ENCODE measurements at places on chromosomes 2 and 18.

DNA sequence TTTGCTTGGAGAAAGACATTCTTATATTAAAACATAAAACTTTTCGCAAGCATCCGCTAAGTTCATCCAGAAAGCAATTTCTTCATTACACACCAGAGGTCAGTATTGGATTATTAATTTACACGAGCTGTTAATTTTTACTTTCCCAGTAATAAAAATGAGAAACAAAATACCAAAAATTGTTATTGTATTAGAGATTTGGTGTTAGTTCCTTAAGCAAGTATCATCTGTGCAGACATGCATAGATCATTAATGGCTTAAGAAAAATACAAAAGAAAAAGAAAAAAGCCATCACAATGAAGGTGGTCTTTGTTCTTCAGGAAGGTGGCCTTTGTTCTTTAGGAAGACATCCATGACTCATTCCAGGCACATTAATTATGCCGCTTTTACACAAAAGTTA, 53.6 kb upstream of the HNMT start:
- no peaks in the 10 kb centered on the region for H3K27me3 ChIP-seq
- DNase-seq, result no peak
- H3K36me3 ChIP-seq, result no peaks in the 10 kb centered on the region

DNA sequence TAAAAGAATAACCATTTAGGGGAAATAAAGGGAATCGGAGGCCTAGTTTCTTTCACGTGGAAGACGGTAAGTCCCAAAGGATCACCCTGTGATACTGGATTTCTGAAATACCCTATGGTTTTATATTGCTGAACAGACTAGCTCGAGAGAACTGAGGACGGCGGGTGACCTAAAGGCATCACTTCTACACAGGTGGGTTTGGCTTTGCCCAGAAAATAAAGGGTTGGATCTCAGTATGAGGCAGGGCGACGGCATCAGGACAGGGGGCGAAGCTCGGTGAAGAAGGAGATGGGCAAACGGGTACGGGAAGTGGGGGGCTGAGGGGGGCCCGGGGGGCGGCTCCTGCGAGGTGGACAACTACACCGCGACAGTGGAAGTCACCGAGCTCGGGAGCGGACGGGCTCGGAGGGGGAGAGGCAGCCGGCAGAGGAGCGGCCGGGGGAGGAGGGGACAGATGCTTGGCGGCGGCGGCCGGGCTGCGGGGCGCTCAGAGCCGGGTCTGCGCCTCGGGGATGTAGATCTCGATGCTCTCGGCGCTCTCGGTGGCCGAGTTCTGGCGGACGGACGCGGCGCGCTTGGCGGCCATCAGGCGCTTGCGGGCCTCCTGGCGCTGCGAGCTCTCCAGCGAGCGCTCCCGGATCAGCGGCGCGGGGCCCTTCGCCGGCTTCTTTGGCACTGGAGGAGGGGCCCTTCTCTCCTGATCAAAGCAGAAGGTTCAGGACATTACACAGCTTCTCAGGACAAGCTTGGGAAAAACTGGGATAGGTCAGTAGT, 48.9 kb downstream of the TGIF1 start:
- H3K27ac ChIP-seq, result peak overlapping the region; percentile 75
- H3K4me1 ChIP-seq, result peaks cover 15% of the 10 kb centered on the region
- peaks cover 35% of the 10 kb centered on the region for H3K27me3 ChIP-seq
- peak; percentile 36 for DNase-seq
- H3K36me3 ChIP-seq, result no peaks in the 10 kb centered on the region
- H3K4me3 ChIP-seq, result peak overlapping the region; percentile 61

GRCh38 chr18:78123144-78123909, 856.3 kb upstream of the SALL3 start:
- H3K27ac ChIP-seq, result no peak overlapping the region
- H3K36me3 ChIP-seq, result no peaks in the 10 kb centered on the region
- peaks cover 21% of the 10 kb centered on the region for H3K27me3 ChIP-seq
- H3K4me3 ChIP-seq, result no peak overlapping the region

DNA sequence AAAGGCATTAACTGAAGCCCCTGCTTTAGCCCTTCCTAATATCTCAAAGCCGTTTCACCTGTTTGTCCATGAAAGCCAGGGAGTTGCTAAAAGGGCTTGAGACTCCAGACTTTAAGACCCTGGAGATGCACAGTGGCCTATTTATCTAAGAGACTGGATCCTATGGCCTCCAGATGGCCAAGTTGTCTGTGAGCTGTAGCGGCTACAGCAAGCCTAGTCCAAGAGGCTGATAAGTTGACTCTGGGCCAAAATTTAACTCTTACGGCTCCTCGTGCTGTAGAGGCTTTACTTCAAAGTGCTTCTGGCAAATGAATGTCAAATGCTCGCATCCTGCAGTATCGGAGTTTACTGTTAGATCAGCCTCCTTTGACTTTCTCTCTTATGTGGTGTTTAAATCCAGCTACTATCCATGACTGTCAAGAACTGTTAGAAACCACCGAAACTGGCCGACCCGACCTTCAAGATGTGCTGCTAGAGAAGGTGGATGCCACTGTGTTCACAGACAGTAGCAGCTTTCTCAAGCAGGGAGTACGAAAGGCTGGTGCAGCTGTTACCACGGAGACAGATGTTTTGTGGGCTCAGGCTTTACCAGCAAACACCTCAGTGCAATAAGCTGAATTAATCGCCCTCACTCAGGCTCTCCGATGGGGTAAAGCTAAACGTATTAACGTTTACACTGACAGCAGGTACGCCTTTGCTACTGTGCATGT, 336.7 kb upstream of the CNTNAP5 start:
- H3K27ac ChIP-seq, result no peak overlapping the region
- H3K4me3 ChIP-seq, result no peak overlapping the region
- no peaks in the 10 kb centered on the region for H3K27me3 ChIP-seq

GRCh38 chr2:177606636-177607035, 214.1 kb downstream of the AGPS start:
- H3K27me3 ChIP-seq, result no peaks in the 10 kb centered on the region
- H3K27ac ChIP-seq, result no peak overlapping the region
- H3K4me1 ChIP-seq, result peaks cover 42% of the 10 kb centered on the region
- no peak overlapping the region for H3K4me3 ChIP-seq
- H3K36me3 ChIP-seq, result peaks cover 5% of the 10 kb centered on the region
- no peak for DNase-seq

DNA sequence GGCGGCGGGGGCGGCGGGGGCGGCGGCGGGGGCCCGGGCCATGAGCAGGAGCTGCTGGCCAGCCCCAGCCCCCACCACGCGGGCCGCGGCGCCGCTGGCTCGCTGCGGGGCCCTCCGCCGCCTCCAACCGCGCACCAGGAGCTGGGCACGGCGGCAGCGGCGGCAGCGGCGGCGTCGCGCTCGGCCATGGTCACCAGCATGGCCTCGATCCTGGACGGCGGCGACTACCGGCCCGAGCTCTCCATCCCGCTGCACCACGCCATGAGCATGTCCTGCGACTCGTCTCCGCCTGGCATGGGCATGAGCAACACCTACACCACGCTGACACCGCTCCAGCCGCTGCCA, 644 bp downstream of the ONECUT2 start:
- DNase-seq, result no peak
- H3K4me3 ChIP-seq, result peak overlapping the region; percentile 99
- H3K27me3 ChIP-seq, result no peaks in the 10 kb centered on the region
- H3K27ac ChIP-seq, result peak overlapping the region; percentile 98
- peaks cover 27% of the 10 kb centered on the region for H3K36me3 ChIP-seq

GRCh38 chr2:231376857-231377256, 18.7 kb upstream of the B3GNT7 start:
- H3K4me1 ChIP-seq, result peaks cover 9% of the 10 kb centered on the region
- no peak for DNase-seq
- H3K27ac ChIP-seq, result no peak overlapping the region
- H3K27me3 ChIP-seq, result peaks cover 20% of the 10 kb centered on the region
- H3K4me3 ChIP-seq, result no peak overlapping the region
- peaks cover 1% of the 10 kb centered on the region for H3K36me3 ChIP-seq

DNA sequence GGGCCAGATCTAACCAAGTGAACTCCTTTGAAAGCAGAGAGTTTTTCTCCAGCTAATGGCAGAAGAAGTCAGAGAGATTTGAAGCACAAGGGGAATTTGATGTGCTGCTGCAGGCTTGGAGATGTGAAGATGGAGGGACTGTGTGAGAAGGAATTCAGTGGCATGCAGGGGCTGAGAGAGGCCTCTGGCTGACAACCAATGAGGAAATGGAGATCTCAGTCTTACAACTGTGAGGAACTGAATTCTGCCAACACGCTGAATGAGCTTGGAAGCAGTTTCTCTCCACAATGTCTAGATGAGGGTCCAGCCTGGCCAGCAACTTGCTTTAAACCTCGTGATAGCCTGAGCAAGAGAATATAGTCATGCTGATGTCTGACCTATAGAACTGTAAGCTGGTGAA, 224.1 kb upstream of the DPP10 start:
- DNase-seq, result no peak
- H3K4me1 ChIP-seq, result peaks cover 10% of the 10 kb centered on the region
- H3K36me3 ChIP-seq, result no peaks in the 10 kb centered on the region
- no peaks in the 10 kb centered on the region for H3K27me3 ChIP-seq
- no peak overlapping the region for H3K4me3 ChIP-seq

- no peaks in the 10 kb centered on the region for H3K27me3 ChIP-seq
- H3K4me3 ChIP-seq, result no peak overlapping the region
- H3K27ac ChIP-seq, result no peak overlapping the region
- no peak for DNase-seq
Measured at GRCh38 chr18:3720159-3720558, 270.2 kb downstream of the TGIF1 start.

DNA sequence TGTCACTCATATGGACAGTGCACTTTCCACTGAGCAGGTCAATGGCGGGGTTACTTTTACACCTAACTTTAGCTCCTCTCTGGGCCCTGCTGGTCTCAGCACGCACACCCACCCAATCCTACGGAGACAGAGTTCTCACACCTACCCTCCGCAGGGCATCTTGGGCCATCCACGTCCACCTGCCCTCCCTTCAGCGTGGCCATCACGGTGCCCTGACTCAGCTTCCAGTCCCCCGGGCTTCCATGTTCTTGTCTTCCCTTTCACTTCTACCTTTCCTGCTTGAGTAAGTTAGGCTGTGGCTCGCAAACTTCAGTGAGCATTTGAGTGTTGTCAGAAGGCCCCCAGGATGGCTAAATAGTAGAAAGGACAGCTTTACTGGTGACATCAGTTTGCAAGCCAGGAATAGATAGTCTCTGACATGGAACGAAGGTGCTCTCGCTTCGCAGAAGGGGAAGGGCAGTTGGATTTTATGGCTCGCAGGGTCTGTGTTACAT, 232.4 kb downstream of the SEPTIN10 start:
- H3K4me3 ChIP-seq, result no peak overlapping the region
- no peak for DNase-seq
- no peaks in the 10 kb centered on the region for H3K36me3 ChIP-seq
- no peak overlapping the region for H3K27ac ChIP-seq
- H3K27me3 ChIP-seq, result peaks cover 19% of the 10 kb centered on the region
- peaks cover 4% of the 10 kb centered on the region for H3K4me1 ChIP-seq

- H3K4me1 ChIP-seq, result no peaks in the 10 kb centered on the region
- H3K27me3 ChIP-seq, result no peaks in the 10 kb centered on the region
- H3K36me3 ChIP-seq, result no peaks in the 10 kb centered on the region
- DNase-seq, result no peak
- H3K4me3 ChIP-seq, result no peak overlapping the region
- H3K27ac ChIP-seq, result no peak overlapping the region
Measured at GRCh38 chr2:148796735-148797512, 78.1 kb upstream of the KIF5C start.

DNA sequence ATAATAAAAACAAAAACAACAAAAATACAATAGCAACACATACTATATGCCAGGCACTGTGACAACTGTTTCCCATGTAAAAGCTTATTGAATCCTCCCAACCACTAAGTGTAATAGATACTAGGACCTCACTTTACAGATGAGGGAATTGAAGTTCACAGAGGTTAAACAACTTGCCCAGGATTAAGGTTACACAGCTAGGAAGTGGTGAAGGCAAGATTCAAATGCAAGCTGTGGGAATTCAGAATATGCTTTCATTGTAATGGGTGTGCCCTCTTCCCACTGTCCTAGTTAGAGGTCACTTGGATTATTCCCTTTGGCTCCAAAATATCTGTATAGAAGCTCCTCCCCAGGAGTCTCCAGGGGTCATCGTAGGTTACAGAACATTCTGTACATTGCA, 231.1 kb downstream of the MREG start:
- no peaks in the 10 kb centered on the region for H3K27me3 ChIP-seq
- no peak for DNase-seq
- H3K4me3 ChIP-seq, result no peak overlapping the region
- H3K27ac ChIP-seq, result no peak overlapping the region

DNA sequence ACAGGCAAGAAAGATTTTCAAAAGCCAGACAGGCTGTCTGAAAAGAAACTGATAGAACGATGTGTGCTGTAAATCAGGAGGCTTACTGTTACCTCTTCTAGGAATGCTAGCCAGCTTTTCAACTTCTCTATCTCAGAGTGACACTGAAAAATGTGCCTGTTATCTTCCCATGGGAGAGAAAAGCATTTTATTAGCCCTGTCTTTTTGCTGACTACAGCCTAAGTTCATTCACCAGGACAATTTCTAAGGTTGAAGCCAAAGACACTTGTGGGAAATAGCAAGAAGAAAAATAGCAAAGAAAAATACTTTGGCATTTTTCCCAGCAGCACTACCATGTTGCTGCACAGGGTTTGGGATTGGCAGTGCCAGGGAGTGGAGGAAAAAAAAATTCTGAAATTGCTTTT, 34.0 kb downstream of the ABCB11 start:
- H3K4me3 ChIP-seq, result no peak overlapping the region
- H3K36me3 ChIP-seq, result no peaks in the 10 kb centered on the region
- no peak overlapping the region for H3K27ac ChIP-seq

DNA sequence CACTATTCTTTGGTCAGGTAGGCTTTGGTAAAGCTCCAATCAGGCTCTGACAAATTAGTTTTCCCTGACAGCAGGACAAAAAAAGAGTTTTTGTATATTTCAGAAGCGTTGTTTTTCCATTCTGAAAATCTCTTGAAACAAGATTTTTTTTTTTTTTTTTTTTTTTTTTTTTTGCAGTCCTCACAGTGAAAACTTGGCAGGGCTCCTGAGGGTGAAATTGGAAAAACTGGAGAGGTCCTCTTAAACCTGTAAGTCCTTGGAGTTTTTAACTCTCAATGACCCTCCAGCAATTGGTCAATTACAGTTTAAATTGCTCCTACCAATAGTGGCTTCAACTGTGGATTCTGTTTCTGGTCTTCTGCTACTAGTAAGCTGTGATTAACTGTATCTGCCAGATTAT, 244.5 kb upstream of the PKDCC start:
- DNase-seq, result no peak
- H3K36me3 ChIP-seq, result peaks cover 3% of the 10 kb centered on the region
- no peak overlapping the region for H3K4me3 ChIP-seq

GRCh38 chr2:37764739-37765138, 93.3 kb upstream of the CDC42EP3 start:
- no peaks in the 10 kb centered on the region for H3K27me3 ChIP-seq
- peaks cover 30% of the 10 kb centered on the region for H3K4me1 ChIP-seq
- DNase-seq, result no peak
- H3K4me3 ChIP-seq, result no peak overlapping the region
- H3K36me3 ChIP-seq, result peaks cover 1% of the 10 kb centered on the region

- H3K4me1 ChIP-seq, result peaks cover 21% of the 10 kb centered on the region
- DNase-seq, result no peak
- no peak overlapping the region for H3K4me3 ChIP-seq
- no peak overlapping the region for H3K27ac ChIP-seq
Measured at GRCh38 chr2:168633895-168634294, 168.5 kb upstream of the NOSTRIN start.

GRCh38 chr2:127612111-127612822, 33.7 kb upstream of the GPR17 start:
- H3K27me3 ChIP-seq, result peaks cover 4% of the 10 kb centered on the region
- no peak overlapping the region for H3K27ac ChIP-seq
- no peak overlapping the region for H3K4me3 ChIP-seq

GRCh38 chr2:21052044-21052443, 8.2 kb upstream of the APOB start:
- no peak overlapping the region for H3K4me3 ChIP-seq
- H3K27ac ChIP-seq, result no peak overlapping the region
- no peak for DNase-seq
- no peaks in the 10 kb centered on the region for H3K36me3 ChIP-seq
- peaks cover 11% of the 10 kb centered on the region for H3K4me1 ChIP-seq

Data from progenitor cell of endocrine pancreas (in vitro differentiated cells).